ENCODE measurements at places on chromosomes 4 and X.

DNA sequence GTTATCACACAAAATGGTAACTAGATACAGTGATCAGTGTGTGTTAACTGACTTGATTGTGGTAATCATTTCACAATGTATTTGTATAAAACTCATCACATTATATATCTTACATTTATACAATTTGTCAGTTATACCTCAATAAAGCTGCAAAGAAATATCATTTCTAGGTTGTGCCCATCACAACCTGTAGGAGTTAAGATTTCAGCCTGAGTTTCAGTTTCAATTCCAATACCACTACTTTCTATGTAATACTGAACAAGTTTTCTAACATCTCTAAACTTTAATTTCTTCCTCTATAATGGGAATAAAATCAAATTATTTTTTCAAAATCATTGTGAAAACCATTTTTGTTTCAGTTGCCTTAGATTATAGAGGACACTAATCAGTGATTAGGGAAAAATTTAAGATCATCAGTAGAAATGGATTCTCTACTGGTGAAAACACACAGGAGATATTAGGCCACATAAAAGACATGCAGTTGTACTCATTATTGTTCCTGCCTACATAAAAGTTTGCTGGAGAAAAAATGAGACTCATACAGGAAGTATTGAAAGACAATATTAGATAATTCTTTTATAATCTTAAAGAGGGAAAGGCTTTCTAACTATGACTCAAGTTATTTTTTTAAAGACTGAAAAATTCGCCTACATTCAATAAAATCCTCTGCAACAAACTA, 18.4 kb upstream of the TBC1D1 start:
- no peak for DNase-seq

- no peak for DNase-seq
Observed at GRCh38 chr4:145178740-145179280, 1.6 kb downstream of the OTUD4 start.

DNA sequence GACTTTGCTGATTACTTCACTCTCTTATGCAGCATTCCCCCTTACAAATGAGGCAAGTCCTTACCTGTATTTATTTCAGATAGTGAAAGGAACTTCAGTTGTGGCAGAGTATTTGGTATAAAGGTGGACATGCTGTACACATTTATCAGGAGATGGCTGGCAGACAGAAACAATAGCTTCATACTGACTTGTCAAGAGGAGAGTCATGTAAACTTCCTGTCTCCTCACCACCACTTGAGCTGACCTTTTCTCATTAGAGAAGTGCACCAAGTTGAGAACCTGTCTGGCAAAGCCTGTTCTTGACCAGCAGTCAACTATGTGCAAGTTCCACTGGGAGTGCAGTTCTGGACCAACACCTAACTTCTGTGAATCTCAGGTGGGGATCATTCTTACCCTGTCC, 80.8 kb downstream of the LARP1B start:
- DNase-seq: no peak

DNA sequence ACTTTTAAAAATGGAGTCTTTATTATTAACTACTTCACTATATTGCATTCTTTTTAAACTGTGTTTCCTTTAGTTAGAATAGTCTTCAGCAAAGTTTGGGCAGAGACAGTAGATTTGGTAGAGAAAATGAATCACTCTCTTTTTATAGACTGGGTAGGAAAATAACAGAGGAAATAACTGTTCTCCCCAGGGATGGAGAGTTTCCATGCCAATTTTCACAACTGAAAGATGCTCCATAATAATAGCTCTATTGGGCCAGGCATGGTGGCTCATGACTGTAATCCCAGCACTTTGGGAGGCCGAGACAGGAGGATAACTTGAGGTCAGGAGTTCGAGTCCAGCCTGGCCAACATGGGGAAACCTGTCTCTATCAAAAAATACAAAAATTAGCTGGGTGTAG, 13.1 kb downstream of the HSD17B13 start:
- no peak for DNase-seq

DNA sequence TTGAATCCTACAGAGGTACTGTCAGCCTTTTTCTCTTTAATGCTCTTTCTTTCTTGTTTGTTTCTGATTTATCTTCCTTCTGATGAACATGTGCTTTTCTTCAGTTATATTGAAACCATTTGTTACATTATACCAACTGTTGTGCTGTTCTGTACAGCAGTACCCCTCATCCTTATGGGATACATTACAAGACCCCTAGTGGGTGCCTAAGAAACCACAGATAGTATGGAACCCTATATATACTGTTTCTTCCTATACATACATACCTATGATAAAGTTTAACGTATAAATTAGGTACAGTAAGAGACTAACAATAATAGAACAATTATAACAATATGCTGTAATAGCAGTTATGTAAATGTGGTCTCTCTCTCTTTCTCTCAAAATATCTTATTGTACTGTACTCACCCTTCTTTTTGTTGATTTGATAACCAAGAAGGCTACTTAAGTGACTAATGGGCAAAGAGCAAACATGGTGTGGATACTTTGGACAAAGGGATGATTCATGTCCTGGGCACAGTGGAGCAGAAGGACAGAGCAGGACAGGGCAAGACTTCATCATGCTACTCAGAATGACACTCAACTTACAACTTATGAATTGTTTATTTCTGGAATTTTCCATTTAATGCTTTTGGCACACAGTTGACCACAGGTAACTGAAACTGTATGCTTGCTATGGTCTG, 10.7 kb upstream of the YIPF7 start:
- DNase-seq: no peak

- DNase-seq: no peak
Observed at GRCh38 chrX:30821116-30821515, 67.9 kb downstream of the TAB3 start.
